ENCODE measurements at places on chromosomes 16 and 17.

DNA sequence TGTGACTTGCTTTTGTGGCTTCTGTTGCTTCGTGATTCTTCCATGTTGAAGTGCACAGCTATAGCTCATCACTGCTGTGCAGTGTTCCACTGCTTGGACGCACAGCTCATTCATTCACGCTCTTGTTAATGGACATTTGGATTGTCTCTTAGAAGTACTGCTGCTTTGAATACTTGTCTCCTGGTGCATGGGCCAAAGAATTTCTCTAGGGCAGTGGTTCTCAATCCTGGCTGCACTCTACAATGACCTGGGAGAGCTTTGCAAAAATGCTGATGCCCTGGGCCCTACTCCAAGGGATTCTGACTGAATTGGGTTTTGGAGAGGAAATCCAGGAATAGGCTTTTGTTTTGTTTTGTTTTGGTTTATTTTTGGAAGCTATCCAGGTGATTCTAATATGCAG, 20.0 kb downstream of the CCL17 start:
- no peak for DNase-seq

GRCh38 chr17:17706140-17707060, 25.1 kb downstream of the RAI1 start:
- DNase-seq, result no peak

DNA sequence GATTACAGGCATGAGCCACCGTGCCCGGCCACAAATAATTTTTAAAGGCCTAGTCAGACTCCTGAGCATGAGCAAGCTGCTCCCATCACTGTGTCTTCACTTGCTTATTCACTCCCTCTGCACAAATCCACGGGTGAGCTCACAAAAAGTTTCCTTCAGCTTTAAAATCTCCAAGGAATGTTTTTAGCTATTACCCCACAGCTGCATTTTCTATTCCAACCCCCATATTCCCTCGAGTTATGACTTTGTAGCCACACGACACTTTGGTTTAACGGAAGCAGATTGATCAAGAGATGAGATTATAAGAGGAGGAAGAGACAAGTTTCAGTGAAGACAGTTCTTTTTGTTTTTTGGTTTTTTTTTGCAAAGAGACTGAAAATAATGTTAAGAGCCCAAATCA, 49.1 kb upstream of the SLC25A19 start:
- no peak for DNase-seq

DNA sequence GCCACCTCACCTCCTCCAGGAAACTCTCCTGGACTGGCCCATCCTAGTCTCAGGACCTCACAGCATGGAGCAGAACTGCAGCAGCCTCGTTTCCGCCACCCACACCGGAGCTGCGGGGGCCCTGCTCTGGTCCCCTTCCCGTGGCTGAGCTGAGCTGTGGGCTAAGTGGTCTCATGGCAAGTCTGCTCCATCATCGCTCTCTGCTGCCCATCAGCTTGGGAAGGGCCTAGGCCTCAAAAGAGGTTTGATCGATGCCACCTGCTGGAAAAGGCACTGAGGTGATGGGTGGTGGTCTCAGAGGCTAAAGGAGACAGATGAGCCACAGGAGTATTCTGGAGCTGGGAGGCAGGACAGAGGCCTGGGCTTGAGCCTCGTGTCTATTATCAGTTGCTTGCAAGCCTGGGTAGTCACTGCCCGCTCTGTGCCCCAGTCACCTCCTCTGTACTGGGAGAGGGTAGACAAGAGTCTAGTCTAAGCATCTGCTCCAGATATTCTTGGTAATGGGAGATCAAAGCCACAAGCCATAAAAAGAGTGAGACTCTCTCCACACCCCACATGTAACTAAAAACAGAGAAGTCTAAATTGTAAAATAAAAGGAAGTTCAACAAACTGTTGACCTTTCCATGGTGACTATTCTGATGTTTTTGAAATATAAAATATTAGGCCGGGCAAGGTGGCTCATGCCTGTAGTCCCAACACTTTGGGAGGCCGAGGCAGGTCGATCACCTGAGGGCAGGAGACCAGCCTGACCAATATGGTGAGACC, 1.6 kb downstream of the ITGAE start:
- DNase-seq, result no peak

DNA sequence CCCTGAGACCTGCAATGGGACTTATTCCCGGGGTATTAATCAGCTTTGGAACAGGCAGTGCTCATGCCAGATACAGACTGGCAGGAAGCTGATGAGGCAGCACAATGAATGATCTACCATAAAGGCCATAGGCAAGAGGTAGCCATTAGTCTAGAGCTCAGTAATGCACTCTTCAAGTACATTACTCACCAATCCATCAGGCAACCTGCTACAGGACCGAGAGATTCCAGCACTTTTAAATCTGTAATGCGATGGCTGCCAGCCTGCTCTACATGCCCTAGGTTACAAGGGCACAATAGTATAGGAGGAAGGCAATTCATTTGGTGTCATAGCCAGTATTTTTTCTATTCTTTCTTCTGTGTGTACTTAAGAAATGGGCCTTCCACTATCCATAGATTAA, 217.8 kb upstream of the PMFBP1 start:
- DNase-seq, result no peak

GRCh38 chr16:82229800-82230619, 60.0 kb upstream of the MPHOSPH6 start:
- peak; percentile 60 for DNase-seq

DNA sequence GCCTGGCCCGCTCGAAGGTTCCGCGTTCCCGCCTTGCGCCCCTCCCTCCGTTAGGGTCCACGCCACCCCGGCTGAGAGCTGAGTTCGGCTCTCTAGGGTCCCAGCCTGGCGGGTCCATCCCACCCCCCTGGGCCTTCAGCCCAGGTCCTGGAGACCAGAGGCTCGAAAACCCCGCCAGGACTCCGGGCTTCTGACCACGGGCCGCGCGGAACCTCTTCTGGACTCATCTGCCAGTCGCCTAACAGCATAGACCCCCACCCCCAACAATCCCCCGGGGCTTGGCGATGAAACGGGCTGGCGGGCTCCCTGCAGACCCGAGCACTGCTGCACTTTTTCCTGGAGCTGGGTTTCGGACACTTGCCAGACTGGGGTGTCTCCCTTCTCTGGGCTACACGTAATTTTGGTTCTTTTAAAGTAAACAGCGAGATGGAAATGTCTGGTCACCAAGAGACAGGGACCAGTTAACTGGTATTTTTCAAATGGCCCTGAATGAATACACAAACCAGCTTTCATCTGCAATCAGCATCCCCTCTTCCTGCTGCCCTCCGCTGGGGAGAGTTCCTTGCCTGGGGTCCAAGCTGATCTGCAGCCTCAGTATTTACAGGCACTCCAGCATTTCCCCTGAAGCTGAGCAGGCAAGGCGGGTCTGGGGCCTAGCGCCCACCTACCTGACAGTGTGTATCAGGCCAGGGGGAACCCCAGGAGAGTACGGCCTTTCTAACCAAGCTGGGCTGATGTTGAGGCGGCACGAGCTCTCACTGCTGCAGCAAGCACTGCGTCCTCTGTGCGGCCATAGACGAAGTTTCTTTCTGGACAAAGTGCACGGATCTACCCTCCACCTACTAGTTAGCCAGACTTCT, 639 bp upstream of the TRIM65 start:
- DNase-seq, result no peak

- no peak for DNase-seq
Observed at GRCh38 chr17:16491703-16492612, at the start of gene LRRC75A. LRRC75A (minus strand) TSS chr17:16492193; CDS start chr17:16491990, 203 bp downstream.

GRCh38 chr16:56823081-56823733, 41.8 kb upstream of the SLC12A3 start:
- no peak for DNase-seq

DNA sequence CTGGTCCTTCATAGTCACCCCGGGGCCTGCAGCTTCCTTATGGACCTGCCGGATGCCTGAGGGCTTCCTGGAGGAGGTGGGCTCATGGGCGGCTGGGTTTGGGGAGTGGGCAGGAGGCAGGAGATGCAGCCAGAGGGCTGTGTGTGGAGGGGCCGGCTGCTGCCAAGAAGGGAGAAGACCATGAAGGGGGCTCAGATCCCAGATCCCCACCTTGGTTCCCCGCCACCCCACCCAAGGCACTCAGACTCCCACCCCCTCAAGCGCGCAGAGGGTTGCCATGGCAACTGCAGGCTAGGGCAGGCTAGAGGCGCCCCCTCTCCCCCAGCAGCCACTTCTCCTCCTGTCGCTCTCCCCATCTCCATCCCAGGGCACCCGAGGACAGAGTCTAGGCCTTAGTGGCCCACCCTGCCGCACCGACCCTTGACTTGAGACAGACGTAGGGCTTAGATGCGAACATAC, 104.5 kb downstream of the CRLF3 start:
- DNase-seq, result peak; percentile 28

- DNase-seq, result peak; percentile 21
Observed at GRCh38 chr16:35746281-35746962, 2287.0 kb downstream of the TP53TG3F start.

DNA sequence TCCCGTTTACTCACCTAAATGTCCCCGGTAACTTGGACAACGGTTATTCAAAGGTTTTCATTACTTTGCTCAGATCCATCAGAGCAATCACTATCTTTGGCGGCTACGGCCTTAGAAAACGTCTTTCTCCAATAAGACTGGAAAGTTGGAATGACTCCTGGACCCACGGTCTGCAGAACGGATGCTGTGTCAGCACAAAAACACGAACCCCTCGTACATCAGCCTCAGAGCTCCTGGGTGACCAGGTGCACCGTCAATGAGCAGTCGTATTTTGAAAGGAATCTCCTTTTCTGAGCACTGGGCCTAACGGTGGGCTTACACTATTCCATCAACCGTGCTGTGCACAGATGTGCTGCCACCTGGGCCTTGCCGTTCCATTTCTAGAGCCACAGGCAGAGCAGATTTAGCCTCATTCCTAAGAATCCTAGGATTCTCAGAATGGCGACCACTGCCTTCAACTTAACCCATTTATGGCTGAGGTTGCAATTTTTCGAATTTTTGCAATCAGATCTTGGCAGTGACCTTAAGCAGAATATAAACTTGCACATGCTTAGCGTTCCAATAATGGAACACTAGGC, 110.8 kb upstream of the ZNF750 start:
- no peak for DNase-seq

- DNase-seq, result no peak
Observed at GRCh38 chr17:81483085-81483861, 29.3 kb downstream of the ACTG1 start.

DNA sequence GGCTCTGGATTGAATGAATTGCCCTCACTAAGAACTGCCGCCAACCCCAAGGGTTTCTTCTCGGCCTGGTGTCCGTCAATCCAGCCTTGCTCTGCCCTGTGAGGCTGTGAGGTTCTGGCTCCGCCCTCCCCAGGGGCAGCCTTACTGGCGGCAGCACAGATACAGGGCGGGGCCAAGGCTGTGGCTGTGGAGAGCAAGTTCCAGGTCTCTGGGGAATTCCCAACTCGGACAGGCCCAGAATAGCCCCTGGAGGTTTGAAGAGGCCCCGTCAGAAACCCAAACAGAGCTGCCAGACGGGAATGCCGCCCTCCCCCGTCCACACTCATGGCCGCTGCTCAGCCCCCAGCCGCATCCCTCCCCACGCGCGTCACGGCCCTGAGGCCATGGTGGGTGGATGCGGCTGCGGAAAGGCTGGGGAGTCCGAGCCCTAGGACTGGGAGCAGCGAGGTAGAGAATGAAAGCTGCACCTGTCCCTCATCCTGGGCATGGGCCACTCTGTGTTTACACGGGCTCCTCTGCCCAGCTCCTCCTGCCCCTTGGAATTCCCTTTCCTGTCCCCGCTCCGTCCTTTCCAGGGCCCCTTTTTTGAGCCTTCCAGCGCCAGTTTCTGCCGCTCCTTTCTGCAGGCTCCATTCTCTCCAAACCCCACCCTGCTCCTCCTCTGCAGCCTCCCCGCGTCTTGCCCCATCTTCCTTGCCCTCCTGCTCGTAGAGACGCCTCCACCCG, 660 bp upstream of the PRRT2 start:
- peak; percentile 97 for DNase-seq

DNA sequence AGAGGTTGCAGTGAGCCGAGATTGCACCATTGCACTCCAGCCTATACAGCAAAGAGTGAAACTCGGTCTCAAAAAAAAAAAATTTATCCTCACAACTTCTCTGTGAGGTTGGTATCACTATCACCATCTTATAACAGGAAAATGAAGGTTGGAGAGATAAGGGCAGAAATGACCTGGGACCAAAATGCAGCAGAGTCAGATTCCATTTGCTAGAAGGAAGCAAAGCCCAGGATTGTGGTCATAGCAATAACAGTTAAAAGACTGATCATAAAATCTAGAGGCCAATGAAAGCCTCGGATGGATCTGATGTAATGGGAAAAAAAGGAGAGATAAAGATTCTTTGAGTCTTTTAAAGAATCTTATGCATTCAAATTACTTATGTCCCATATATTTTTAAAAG, 69.6 kb upstream of the TEKT1 start:
- no peak for DNase-seq

DNA sequence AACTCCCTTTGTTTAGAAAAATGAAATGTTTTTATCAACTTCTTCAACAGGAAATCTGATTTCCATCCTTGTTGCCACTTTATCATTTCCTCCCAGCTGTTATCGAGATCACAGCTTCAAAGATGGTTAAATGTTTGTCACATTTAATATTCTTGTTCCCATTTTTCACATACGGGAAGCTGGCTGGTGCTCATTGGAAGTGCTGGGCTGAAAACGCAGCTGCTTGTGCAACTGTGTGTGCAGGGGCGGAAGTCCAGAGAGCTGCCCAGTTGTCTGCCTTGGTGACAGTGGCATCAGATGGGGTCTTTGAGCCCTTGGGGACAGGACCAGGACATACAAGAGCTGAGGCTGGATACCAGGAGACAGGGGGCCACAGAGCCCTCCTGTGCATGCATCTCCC, 549.2 kb upstream of the CDH11 start:
- no peak for DNase-seq

- no peak for DNase-seq
Observed at GRCh38 chr17:5181509-5182305, 10.0 kb downstream of the ZNF594 start.

GRCh38 chr17:1289695-1290094, 10.2 kb downstream of the TRARG1 start:
- DNase-seq, result no peak

- no peak for DNase-seq
Observed at GRCh38 chr16:79003026-79003609, 597.4 kb downstream of the MAF start.

DNA sequence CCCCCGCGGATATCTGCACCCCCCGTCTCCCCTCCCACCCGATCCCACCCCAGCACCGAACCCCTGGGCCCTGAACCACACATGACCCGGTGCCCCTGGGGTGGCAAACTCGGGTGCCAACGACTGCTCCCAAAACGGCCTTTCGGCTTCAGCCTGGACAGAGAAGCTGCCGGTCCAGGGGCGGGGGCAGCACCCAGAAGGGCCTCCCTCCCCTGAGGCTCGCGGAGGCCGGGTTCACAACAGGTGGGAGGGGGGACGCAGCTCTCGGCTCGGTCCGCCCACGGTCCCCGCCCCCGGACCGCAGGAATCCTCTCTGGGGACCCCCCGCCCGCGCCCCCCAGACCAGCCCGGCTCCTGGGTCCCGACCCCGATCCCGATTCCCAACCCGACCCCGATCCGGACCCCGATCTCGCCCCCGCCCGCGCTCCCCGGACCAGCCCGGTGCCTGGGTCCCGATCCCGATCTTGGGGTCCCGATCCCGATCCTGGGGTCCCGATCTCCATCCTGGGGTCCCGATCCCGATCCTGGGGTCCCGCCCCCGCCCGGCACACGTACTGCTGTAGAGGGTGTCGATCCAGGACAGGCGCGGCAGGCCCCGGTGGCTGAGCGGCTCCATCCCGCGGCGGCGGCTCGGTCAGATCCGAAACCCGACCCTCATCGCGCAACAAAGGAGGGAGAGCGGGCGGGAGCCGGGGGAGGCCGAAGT, 516 bp downstream of the ABR start:
- DNase-seq, result no peak
